ENCODE measurements at places on chromosomes 7 and 10.

DNA sequence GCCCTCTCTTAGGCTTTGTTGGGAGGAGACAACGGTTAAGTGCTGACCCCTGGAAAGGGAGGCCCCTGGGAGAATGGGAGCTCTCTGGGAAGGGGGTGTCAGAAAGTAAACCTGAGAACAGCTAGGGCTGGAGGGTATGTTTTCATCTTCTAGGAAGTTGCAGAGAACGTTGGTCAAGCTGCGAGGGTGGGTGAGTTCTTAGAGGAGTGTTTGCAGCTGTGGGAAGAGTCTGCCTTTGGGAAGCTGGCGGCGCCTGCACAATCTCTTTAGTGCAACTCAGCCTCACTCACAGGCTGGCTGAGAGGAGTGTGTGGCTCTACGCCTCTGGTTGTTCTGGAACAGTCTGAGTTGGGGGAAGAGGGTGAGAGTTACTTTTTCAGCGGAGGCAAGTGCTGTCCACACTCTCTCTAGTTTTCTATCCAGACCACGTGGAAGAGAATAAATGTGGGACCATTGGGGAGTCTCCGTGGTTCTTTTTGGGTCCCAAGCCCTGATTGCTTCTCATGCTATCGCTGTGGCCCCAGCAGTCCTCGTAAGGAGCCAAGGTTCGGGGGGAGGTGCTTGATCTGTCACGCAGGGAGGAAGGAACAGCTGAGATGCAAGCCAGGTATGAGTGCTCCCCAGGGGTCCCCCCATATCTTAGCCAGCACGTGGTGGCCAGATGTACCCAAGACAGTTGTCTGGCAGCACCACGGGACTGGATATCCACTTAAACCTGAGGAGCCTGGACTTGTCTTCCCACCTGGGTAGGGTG is 237.2 kb downstream of the BUB3 start:
- DNase-seq = no peak

- no peak for DNase-seq
Observed at GRCh38 chr10:17915181-17915580, 36.5 kb upstream of the SLC39A12 start.

DNA sequence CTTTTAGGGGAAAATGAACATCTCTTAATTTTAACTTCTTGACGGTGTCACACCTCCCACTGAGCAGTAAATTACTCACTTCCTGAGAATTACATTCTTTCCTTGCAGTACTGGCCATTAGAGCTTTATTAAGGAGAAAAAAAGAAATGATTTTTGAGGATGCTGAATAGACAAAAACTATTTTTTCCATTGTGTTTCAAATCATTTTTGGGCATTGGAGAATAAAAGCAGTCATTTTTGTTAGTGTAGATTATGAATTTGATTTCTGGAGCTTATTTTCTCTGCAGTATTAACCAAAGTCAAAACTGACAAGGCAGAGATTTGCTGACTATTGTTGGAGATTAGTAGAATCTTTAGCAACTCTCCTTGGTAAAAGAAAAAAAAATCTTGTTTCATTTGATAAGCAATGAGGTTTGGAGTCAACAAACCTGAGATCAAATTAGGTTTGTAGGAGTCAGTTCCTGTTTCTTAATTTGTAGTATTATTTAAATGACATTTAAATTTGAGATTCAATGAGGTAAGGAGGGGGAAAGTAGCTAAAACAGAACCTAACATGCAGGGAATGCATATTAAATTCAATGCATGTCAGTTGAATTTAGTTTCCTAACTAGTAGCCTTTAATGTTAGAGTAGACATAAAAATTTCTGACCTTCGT is 70.6 kb downstream of the AP3M1 start:
- DNase-seq = no peak

DNA sequence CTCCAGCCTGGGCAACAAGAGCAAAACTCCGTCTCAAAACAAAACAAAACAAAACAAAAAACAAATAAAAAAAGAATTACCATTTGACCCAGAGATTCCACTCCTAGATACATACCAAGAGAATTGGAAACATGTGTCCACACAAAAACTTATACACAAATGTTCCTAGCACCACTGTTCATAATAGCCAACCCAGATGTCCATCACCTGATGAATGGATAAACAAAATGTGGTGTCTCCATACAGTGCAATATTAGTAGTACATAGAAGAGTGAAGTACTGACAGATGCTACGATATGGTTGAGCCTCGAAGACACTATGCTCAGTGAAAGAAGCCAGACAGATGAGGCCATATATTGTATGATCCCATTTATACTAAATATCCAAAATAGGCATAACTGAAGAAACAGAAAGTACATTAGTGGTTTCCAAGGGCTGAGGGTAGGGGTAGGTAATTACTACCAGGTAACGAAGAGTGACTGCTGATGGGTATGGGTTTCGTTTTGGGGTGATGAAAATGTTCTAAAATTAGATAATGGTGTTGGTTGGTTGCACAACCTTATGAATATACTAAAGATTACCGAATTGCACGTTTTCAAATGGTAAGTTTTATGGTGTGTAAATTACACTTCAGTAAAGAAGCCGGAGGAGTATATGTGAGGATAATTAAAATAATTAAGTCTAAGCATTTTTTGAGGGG is 20.0 kb downstream of the MYO1G start:
- no peak for DNase-seq

- DNase-seq = no peak
Observed at GRCh38 chr10:59060852-59061251, 115.6 kb upstream of the PHYHIPL start.

DNA sequence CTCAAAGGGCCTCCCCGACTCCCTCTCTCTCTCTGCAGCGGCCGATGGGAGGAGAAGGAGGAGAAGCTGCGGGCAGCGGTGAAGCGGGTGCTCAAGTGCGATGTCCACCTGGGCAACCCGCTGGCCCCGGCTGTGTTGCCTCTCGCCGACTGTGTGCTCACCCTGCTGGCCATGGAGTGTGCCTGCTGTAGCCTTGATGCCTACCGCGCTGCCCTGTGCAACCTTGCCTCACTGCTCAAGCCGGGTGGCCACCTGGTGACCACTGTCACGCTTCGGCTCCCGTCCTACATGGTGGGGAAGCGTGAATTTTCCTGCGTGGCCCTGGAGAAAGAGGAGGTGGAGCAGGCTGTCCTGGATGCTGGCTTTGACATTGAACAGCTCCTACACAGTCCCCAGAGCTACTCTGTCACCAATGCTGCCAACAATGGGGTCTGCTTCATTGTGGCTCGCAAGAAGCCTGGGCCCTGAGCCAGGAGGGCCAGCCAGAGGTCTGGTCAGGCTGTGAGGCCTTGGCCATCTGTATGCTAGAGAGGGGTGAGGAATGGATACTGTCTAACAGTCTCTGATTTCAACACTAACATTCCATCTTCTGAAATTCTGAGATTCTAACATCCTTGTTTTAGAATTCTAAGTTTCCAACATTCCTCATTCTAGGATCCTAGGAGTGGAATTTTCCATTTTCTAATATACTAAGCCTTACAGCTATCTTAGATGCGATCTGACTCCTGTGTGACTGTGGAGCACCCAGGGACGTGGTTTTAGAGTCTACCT is 3.6 kb downstream of the INMT start:
- DNase-seq = no peak

DNA sequence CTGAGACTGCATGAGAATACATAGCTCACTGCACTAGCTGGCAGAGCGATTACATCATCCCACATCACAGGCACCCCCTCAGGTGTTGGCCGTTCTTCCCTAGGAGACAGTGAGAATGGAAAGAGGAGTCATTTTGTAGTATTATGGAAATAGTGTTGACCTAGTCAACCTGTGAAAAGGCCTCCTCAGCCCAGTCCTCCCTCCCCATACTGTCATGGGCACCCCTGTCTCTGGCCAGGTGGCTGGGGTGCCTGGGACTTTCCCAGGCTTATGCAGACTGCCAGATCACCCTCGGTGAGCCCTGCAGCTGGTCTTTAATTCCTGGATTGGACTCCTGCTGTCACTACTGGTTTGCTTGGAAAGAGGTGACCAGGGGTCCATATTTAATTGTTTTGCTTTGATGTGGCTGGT is 4.0 kb downstream of the INPP5A start:
- DNase-seq = no peak

DNA sequence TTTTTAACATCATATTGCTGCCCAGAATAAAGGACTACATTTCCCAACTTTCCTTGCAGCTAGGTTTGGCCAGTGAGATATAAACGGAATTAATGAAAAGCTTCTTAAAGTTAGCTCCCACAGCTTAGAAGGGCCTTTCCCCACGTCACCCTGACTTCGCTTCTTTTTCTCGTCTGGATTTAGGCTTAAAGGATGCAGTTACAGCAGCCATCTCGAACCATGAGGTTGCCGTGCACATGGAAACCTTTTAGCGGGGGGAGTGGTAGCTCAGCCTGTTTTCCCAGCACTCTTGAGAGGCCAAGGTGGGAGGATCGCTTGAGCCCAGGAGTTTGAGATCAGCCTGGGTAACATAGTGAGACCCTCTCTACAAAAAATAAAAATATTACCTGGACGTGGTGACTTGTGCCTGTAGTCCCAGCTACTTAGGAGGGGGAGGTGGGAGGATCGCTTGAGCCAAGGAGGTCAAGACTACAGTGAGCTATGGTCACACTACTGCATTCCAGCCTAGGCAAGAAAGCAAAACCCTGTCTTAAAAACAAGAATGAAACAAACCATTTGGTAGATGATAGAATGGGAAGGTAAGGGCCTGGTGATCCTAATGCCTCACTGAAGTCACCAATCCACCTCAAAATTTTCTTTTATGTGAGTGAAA is 64.3 kb upstream of the C1GALT1 start:
- no peak for DNase-seq

DNA sequence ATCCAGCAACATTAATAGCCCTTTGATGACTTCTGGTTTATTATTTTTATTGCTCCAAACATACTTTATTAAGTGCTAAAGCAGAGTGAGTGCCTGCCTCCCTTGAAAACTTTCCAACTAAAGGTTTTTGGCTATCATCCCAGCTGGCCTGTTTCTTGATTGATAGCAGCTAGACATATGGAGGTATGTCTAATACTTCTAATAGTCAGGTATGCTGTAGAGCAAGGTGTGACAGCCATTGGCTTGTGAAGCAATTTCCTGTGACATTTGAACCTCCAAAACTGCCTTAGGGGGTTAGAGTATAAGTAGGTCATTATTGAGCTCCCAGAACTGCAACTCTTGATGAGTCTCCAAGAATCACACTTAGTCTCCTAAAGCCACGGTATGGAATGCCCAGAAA is 55.8 kb downstream of the LOXL4 start:
- no peak for DNase-seq

DNA sequence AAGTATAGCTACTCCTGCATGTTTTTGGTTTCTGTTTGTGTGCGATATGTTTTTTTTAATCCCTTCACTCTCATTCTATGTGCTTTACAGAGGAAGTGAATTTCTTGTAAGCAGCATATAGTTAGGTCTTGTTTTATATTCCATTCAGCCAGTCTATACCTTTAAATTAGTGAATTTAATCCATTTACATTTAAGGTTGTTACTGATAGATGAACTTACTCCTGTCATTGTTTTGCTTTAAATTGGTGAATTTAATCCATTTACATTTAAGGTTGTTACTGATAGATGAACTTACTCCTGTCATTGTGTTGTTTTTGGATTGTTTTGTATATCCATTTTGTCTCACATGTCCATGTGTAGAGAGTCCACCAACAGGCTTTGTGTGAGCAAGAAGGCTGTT is 11.1 kb downstream of the GIMAP8 start:
- no peak for DNase-seq

DNA sequence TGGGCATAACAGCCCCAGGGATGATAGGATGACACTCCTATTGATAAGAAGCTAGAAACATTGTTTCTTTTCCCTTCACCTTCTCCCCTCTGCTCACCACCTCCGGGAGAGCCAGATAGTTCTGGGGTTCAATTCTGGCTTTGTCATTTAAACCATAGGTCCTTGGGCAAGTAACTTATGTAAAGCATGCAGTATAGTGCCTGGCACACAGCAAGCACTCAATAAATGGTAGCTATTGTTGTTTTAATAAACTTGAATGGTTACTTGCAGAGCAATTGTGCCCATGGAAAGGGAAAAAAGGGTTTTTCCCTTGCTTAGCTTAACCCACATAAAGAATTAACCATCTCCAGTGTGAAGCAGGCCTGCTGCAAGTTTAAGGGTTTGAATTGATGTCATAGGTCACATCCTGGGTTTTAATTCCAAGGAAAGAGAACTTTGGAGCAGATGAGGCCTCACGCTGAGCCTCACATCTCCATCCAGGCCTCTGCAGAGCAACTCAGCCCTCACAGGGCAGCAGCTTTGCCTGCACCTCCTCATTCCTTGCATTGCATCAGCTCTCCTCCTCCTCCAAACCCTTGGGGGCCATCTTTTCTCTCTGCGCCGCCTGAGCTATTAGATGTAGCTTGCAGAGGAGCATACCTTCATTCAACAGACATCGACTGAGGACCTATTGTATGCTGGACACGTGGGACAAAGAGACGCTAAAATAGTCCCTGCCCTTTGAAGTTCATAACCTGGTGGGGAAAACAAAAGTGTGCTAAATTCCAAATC is 22.9 kb downstream of the ZNF775 start:
- DNase-seq = no peak

GRCh38 chr7:100887516-100888290 is 1.8 kb downstream of the UFSP1 start:
- peak; percentile 89 for DNase-seq

DNA sequence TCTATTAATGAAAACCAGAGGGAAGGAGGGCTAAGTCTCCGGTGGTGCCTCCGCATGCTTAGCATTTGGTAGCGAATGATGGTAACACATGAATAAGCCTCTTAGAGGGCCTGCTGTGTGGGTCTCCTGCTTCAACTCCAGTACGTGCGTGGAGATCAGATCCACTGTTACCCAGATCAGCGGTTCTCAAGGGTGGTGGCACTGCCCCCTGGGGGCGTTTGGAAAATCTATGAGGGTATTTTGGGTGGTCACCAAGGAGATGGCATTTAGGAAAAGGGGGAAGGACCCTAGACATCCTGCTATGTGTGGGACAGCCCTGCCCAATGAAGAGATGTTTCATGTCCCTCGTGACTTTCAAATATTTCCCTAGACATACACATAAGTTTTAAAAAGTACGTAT is 57.1 kb upstream of the TM9SF3 start:
- DNase-seq = no peak

- no peak for DNase-seq
Observed at GRCh38 chr10:86443936-86444335, 77.3 kb upstream of the GRID1 start.

DNA sequence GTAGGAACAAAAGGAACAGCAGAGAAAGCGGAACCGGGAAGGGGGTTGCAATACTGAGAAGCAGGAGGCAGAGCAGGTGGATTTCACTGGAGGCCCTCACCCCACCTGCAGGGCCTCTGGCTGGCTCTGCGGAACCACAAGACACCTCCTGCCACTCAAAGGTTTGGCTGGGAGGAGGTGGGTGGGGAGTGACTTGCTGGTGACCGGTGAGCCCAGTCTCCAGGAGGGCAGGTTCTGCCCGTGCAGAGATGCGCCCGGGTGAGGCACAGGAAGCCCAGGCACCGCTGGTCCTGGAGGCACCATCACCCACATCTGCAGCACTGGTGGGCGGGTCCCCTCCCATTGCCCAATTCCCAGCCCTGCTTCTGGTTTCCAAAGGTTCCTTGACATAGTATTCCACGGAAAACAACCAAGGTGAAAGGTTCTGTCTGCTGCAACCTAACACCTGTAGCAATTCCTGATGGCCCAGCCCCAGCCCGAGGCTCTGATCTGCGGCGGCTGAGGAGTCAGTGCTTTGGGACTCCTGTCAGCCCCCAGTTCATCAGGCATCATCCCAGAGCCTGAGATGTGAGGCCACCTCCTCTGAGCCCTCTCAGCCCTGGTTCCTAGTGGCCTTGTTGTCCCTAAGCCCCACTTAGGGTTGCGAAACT is 64.4 kb downstream of the CALML3 start:
- DNase-seq = no peak

Data from T-helper 2 cell (primary cell).